ENCODE measurements at places on chromosomes 5 and 9.

DNA sequence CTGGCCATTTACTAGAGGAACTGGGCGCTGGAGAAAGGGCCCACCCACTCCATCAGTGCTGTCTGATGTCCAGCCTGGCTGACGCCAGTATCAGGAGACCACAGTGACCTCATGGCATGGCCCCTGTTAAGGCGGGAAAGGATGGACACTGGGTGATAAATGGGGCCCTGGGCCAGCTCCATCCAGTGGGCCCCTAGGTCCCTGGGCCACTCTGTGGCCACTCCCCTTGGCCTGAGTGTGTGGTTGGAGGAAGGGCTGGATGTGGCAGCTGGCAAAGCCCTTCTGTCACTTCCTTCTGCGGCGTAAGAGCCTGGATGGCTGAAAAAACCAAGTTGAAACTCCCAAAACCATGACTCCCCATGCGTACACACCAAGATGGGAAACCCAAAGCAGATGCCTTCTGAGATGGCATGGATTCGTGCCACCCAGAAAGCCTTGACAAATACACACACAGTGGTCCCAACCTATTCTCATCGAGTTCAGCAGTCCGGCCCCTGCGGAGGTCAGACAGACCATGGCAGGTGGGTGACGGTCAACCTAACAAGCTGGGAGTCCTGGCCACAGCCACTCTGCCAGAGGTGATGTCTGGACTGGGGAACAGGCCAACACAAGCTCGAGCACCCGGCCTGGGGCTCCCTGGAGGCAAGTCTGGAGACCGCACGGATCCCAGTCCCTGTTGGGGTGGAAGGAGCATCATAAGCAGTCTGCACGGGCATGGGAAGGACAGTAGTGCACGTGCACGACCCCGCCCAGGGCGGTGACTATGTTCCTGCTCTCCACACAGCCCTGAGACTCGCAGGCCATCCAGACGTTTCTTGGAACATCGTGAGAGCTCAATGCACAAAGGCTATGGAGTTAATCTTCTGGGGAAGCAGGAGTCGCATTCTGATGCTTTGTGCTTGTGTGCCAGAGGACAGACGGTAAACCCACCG lies 45.2 kb upstream of the NOTCH1 start:
- DNase-seq = no peak

DNA sequence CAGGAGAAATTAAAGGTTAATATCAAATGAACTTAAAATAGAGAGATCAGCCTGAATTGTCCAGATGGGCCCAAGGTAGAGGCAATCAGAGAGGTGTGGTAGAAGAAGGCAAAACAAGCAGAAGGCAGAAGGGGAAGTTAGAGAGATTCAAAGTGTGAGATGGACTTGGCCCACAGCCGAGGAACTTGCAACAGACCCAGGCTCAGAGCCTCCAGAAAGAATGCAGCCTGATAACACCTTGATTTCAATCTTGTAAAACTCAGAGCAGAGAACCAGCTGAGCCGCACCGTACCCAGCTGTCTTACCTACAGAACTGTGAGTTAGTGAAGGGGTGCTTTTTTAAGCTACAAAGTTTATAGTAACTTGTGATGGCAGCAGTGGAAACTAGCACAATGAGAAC lies 190.9 kb downstream of the RFK start:
- DNase-seq = no peak

GRCh38 chr5:139698490-139699146 lies 50.5 kb downstream of the CXXC5 start:
- DNase-seq = no peak

- no peak for DNase-seq
Measured at GRCh38 chr9:69748304-69748703, 11.5 kb downstream of the PTAR1 start.

GRCh38 chr9:96888591-96888990 lies 34.3 kb upstream of the ZNF782 start:
- no peak for DNase-seq

- no peak for DNase-seq
Measured at GRCh38 chr5:128338649-128339048, 199.4 kb downstream of the FBN2 start.

DNA sequence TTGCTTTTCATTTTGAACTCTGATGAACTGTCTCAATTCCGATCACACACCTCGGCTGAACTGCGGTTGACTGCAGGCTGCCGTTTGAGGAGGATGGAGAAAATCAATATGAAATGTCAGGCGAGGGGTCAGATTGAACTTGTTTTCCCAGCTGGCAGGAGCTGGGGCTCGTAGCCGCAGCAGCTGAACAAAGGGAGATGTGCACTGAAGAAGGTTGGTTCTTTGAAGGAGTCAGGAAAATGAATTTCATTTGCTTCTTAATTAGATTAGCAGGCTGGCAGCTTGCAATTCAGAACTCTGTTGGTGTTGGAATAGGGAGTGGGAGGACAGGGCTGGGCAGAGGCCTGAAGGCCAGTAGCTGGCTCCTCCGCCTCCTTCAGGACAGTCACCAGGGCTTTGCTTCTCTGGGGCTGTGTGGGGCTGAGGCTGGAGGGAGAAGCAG lies 117.4 kb upstream of the GPR151 start:
- DNase-seq = no peak

DNA sequence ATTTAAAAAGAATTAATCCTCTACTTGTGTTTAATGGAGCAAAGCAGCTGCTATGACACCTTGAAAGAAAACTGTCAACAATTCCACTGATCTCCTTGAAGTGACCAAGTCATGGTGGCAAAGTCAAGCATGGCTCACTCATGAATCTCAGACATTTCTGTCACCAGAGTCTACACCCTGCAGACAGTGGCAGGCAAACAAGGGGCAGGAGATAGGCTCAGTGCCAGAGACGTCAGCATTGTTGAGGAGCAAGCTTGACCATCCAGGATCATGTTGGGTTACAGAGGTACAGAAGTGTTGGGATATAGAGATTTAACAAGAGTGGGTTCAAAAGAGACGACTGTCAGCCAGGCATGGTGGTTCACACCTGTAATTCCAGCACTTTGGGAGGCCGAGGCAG lies 16.1 kb upstream of the VPS13A start:
- no peak for DNase-seq

- DNase-seq = no peak
Measured at GRCh38 chr5:122500245-122501088, 188.4 kb downstream of the SNCAIP start.

DNA sequence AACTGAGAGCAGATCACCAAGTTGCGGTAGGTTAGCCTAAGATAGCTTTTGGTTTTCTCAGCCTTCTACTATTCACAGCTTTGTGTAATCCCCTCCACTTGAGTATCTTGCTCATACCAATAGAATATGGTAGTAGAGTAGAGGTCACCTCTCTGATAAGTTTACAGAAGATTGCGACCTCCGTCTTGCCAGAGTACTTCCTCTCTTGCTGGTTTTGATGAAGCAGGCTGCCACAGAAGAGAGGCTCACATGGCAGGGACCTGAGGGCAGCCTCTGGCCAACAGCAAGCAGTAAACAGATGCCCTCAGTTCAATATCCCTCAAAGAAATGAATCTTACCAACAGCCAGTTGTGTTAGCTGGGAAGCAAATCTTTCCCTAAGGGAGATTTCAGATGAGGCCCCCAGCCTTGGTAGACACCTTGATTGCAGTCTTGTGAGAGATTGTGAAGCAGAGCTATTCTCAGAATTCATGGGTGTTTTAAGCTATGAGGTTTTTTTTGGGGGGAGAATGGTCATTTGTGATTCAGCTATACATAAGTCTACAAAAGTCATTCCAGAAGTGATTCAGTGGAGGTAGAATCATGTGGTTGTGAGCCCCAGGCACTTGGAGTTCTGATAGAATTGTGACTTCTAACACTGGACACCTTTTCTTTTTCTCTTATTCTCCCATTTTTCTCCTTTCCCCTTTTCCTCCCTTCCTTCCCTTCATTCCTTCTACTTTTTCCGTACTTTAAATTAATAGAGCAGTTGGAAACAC lies 22.7 kb upstream of the CDKN2B start:
- DNase-seq = no peak

- no peak for DNase-seq
Measured at GRCh38 chr5:3994628-3995027, 399.0 kb downstream of the IRX1 start.

DNA sequence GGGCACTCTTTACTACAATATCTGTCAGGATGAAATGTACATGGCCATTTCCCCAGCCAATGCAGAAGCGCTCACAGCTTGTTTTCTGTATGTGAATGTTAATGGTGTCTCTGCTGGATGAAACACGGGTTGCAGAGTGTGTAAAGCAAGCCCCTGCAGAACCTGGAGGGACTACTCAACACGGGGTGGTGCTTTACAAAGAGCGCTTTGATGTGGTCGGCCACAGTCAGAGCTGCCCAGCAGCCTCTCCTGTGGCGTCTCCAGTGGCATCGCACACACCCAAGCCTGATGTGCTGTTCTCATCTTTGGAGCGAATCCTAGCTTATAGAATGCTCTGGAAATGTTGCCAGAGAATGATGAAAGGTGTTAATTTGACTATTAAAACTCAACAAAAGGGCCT lies 162.7 kb upstream of the NFIL3 start:
- DNase-seq = no peak

GRCh38 chr9:4229252-4229651 lies 70.6 kb downstream of the GLIS3 start:
- no peak for DNase-seq

DNA sequence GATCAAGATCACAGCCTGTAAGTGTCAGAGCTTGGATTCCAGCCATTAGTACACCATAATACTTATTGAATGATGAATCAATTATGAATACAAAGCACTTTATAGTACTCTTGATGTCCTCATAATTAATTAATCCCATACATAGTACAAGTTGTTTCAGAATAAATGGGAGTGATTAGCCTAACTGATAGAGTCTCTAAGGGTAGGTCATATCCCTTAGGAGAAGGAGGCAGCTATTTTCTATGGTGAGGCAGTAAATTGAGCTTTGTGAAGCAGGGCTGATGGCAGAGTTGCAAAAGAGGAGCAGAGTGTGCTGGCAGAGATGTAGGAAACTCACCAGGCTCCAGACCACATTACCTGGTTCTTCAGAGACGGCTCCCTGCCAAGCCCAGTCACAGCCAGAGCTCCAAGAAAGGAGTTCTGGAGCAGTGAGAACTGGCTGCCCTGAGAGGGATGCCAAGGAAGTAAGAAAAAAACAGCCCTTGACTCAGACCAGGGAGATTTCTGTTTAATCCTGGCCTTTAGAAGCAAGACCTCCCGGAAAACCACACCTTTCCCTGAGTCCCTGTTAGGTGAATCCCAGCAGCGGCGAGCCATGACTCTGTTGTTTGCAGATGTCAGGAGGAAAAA lies 112.9 kb downstream of the SH3TC2 start:
- no peak for DNase-seq

DNA sequence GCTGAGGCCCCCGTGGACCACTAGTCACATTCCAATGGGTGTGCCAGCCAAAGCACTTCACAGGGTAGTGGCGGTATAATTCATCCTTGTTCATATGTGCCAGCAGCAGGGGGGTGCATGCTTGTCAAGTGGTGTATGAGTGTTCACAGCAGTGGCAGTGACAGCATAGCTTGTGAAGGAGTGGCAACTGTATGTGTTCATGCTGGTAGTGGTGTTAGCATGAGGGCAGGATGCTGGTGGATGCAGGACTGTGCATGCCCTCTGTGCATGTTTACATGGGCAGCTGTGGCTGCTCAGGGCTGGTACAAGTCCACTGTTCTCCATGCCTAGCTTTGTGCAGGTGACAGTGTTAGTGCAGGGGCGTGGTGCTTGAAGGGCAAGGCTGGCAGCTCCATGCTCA lies 253.4 kb upstream of the DMAC1 start:
- DNase-seq = no peak

- no peak for DNase-seq
Measured at GRCh38 chr9:96618209-96619123, 1.2 kb downstream of the CDC14B start.

All from stimulated activated CD8-positive, alpha-beta memory T cell treated with anti-CD3 and anti-CD28 coated beads, Interleukin-2, amount 100 ng/mL, for 1 hour (primary cell).